ENCODE measurements at places on chromosomes 7 and 10.
A peak's percentile ranks its signal among the peaks of the same experiment; 100 is the strongest.

DNA sequence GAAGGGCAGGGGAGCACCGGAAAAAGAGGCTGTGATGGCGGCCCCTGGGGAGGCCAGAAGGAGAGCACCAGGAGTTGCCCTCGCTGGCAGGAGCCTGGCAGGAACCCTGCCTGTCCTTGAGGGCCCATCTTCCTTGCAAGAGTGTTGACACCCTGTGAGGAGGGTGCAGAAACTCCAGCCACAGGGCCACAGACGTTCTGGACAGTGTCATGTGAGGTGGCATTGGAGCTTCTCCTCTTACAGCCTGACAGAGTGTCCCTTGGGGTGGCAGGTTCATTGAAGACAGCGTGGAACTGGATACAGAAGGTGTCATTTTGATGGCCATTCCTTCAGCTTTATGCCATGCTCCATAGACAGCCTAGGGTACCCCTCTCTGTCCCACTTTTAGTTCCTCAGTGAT lies 54.2 kb downstream of the RBM20 start:
- DNase-seq: no peak

DNA sequence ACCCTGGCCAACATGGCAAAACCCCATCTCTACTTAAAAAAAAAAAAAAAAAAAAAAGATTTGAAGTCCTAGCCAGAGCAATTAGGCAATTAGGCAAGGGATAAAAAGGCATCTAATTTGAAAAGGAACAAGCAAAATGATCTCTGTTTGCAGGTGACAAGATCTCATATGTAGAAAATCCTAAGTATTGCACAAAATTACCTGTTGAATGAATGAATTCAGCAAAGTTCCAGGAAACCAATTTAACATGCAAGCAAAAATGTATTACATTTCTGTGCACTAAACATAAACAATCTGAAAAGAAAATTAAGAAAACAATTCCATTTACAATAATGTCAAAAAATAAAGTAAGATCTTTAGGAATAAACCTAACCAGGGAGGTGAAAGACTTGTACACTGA lies 5.2 kb downstream of the PILRB start:
- no peak for DNase-seq

DNA sequence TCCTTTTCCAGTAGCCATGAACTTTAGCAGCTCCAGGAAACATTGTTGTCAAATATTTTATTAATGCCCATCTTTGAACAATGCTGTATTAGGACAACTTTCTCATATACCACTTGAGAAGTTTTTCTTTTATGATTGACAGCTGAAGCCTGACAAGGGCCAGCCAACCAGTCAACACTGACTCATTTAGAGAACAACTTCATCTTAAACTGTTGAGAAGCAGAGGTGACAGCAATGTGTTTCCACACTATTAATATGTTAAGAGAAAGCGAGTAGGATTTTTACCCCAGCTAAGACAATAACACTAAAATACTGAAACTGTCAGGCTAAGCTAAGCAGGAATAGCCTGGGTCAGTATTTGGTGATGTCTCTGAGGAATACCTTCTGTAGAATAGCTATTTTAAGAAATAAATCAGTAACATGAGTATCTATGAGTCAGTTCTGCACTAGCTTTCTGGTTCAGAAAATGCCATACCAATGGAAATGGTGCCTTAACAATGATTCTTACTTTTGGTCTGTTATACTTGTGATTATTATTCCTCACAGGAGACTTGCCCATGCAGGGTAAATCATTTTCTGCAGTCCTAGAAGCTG lies 168.8 kb upstream of the POT1 start:
- no peak for DNase-seq

GRCh38 chr10:22723343-22723779 lies 9.0 kb upstream of the PIP4K2A start:
- no peak for DNase-seq

- no peak for DNase-seq
Observed at GRCh38 chr10:11097686-11098085, 80.0 kb downstream of the CELF2 start.

- no peak for DNase-seq
Observed at GRCh38 chr10:5694573-5694972, 9.9 kb downstream of the TASOR2 start.

GRCh38 chr10:131625041-131625440 lies 275.8 kb upstream of the PPP2R2D start:
- no peak for DNase-seq

DNA sequence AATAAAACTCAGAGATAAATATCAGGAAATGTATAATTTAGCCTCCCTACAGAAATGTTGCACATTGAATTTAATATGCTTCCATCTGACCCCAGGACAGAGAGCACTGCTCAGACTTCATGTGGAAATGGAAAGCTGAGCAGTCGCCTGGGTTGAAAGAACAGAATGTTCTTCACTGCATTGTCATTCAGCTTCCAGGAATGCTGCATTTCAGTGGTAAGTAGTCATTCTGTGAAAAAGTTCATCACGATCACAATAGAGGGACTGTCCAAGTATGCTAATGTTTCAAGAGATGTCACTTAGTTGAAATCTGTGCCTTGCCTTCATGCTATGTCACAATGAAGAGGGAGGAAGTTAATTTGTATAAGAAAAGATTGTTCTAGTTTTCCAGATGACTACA lies 147.3 kb downstream of the NRCAM start:
- no peak for DNase-seq

- no peak for DNase-seq
Observed at GRCh38 chr7:74362266-74362665, 73.1 kb downstream of the CLIP2 start.

- DNase-seq: no peak
Observed at GRCh38 chr7:150502519-150502918, 12.2 kb upstream of the GIMAP7 start.

DNA sequence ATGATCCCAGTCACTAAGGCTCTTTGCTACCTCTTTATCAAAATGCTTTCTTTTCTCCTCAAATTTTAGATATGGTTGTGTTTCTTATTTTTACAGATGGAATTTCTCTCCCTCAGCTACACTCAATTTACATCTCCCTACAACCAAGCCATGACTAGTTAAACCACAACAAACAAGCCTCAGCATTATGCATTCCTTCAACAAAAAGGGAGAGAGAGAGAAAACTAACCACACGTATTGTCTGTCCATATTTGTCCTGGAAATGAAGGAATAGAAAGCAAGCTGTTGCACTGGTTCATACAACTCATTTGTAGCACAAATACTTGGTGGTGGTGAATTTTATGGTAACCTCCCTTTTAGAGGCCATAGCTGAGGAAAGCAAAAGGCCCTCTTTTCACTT lies 286.4 kb downstream of the AHR start:
- no peak for DNase-seq

- DNase-seq: no peak
Observed at GRCh38 chr10:88389456-88389855, 193.7 kb downstream of the RNLS start.

DNA sequence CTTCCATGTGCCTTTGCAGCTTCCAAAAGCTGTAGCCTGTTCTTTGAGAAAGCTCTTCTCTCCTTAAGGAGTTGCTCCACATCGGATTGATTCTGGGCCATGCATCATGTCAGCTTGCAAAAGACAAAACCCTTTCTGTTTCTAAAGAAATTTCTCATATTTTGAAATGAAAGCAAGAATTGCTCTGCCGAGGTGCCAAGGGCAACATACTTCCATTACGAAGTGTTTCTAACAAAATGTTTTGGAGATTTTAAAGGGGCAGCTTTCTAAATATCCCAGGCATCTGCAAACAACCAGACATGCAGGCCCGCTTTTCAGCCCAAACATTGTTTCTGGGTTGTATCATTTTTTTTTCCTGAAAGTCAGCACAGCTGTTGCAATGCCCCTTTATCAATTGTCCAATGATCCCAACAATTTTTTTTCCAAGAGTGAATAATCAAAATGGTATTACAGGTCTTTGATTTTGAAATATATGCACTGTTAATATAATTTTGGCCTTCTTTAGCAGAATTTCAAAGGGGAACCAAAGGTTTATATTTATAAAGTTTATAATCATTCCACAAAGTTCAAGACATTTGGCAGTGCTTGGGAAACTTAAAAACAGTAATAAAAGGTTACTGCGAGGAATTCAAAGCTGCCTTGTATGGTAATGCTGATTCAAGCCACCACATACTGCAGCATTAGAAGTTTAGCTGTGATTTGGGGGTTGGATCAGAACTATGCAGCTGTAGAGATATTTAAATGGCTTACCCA lies 61.0 kb downstream of the TES start:
- no peak for DNase-seq

DNA sequence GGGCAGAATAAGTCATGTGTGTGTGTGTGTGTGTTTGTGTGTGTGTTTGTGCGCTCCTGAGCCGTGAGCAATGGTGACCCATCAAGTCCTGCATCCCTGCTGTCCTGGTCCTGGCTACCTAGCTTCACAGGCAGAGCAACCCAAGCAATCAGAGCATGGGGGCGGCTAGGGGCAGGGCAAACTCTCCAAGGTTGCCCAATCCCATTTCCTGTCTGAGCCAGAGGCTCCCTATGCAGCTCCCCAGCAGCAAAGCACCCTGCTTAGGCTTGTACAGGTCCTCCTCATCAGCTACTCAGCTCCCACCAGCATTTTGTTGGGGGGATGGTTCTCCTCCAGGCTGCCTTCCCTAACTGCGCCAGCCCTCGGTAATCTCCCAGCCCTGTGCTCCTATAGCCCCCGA lies 31.1 kb upstream of the CRHR2 start:
- DNase-seq: no peak

GRCh38 chr10:7121154-7121797 lies 289.6 kb downstream of the SFMBT2 start:
- DNase-seq: peak; percentile 50

Data from stimulated activated CD8-positive, alpha-beta memory T cell treated with anti-CD3 and anti-CD28 coated beads, Interleukin-4, amount 100 ng/mL, for 4 hours (primary cell).